AG04450 (cell line): ENCODE measurements at places on chromosomes 2 and 18.

DNA sequence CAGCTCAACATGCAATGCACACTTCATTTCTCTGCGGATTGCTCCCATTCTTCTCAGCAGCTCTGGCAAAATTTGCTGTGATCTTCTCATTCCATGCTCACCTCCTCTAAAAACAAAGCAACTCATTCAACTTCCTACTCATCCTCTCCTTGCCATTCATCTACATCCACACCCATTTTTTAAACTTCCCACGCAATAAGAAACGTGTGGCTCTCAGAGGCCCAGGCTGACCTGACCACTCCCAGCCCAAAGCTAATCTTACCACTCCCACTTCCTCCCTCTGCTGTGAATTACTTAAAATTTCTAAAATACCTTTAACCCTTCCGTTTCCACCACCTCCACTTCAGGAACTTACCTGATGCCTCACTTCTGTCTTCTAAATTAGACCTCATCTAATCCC is 15.2 kb downstream of the ABCB11 start:
- no peak for DNase-seq

DNA sequence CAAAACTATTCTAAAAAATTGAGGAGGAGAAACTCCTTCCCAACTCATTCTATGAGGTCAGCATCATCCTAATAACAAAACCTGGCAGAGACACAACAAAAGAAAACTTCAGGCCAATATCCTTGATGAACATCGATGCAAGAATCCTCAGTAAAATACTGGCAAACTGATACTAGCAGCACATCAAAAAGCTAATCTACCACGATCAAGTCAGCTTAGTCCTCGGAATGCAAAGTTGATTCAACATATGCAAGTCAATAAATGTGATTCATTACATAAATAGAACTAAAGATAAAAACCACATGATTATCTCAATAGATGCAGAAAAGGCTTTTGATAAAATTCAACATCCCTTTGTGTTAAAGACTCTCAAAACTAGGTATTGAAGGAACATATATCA is 63.1 kb downstream of the EHBP1 start:
- DNase-seq = no peak

- DNase-seq = no peak
Observed at GRCh38 chr2:111116843-111117597, 3.7 kb upstream of the BCL2L11 start.

- peak; percentile 27 for DNase-seq
Observed at GRCh38 chr2:172285010-172285621, 142.3 kb upstream of the ITGA6 start.

GRCh38 chr18:27715751-27716150 is 461.2 kb downstream of the CDH2 start:
- DNase-seq = no peak

GRCh38 chr2:177998006-177998405 is 74.6 kb downstream of the PDE11A start:
- DNase-seq = peak; percentile 50

GRCh38 chr2:32357318-32358110 is 691 bp downstream of the BIRC6 start:
- no peak for DNase-seq

DNA sequence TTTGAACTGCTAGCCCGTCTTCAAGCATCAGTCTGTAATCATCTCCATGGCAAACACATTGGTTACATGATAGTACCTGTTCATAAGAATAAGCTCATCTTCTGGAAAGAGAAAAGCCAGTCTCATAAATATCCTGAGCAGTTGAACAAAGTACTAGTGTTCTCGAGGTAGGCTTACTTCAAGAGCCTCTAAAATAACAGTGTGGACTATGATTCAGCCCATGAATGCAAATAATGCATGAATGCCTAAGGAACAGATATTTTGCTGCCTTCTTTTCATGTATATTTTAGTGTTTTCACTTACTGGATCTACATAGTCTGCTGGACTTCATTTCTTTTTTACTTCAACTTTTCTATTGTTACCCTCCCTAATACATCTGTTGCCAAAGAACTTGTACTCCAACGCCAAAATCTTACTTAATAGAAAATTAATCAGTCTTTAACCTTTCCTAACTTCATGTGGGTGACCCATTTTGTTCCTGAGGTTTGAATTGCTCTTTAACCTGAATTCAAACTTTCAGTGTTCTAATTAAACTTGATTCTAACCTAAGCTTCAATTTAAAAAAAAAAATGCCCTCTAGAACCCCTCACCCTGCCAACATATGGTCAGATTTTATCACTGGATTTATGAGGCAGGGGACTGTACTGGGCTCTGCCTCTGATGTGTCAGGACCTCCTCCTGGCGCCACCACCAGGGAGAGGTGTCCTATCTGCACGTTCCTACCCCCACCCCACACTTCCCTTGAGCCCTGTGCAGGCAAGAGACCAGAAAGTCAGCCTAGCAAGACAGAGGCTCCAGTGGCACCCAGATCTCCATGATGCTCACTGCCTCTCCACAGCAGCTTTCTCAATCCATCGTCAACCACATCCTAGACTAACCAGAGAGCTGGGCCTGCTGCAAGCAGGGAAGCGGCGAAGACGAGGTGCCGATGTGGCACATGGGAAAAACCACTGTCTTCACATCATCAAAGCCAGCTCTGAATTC is 264.7 kb upstream of the ID2 start:
- peak; percentile 13 for DNase-seq

- DNase-seq = no peak
Observed at GRCh38 chr2:127024769-127025358, 82.1 kb downstream of the BIN1 start.

- DNase-seq = no peak
Observed at GRCh38 chr2:239062743-239063142, 214.9 kb downstream of the TWIST2 start.

DNA sequence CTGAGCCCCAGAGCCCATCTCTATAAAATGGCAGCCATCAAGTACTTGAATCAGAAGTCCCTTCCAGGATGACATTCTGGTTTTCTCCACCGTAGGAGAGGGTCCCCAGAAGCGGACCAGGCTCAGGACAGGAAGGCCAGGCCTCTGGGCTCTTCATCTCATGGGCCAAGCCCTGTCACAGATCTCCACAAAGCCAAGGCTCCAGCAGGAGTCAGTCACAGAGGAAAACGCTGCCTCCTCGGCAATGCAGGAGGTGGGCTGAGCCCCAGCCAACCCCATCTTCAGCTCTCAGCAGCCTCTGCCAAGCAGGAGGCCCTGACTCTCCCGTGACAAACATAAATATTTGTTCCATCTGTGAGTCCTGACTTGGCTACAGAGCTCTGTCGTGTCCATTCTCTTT is 39.4 kb upstream of the GPAT2 start:
- no peak for DNase-seq

GRCh38 chr2:133431289-133431688 is 137.0 kb downstream of the NCKAP5 start:
- DNase-seq = no peak

DNA sequence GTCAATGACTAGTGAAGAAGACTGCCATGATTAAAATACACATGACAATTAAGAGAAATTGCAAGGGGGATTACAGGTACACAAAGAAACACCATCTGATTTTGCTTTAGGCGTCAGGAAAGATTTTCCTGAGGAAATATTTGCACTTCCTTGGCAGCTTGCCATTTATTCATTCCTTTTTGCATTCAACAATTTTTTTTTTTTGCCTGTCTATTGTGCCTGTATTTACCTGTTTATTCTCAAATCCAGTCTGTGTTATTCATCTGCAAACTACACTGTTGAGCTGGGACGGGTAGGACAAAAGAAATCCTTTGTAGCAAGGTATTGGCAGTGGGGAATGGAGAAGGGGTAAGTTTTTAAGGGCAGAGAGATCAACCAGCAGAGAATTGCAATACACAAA is 31.8 kb downstream of the SMAD2 start:
- no peak for DNase-seq

GRCh38 chr18:62131301-62131909 is 55.5 kb downstream of the PIGN start:
- DNase-seq = no peak

DNA sequence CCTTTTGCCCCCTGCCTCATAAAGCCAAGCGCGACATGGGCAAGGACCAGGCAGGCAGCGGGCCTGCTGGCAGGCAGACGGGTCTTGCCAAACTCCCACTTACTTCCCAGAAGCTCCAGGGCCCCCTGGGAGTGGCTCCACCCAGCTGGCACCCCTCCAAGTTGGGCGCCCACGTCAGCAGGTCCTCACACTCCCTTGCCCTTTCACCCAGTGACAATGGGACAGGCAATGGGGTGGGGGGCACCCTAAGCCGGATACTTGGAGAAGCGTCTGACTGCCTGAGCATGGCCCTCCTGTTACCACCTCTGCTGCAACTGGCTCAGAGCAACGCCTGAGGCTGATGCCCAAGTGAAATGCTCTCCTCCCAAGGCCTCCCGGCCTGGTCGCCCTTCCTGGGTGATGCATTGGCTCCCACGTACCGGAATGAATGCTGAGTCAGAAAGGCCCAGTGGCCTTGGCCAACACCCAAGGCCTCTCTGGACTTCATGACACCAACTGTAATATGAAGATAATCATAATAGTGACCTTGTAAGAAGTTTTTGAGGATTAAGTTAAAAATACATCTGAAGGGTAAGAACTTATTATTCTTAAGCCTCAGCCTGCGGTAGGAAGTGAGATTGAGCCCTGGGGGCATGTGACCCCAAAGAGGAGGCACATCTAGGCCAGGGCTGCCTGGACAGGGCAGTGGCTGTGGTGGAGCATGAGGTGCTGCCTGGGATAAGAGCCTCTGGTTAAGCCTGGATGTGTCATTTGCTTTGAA is 31.6 kb downstream of the KCNK3 start:
- no peak for DNase-seq

- DNase-seq = peak; percentile 41
Observed at GRCh38 chr2:52222128-52222527, 1190.2 kb upstream of the NRXN1 start.

DNA sequence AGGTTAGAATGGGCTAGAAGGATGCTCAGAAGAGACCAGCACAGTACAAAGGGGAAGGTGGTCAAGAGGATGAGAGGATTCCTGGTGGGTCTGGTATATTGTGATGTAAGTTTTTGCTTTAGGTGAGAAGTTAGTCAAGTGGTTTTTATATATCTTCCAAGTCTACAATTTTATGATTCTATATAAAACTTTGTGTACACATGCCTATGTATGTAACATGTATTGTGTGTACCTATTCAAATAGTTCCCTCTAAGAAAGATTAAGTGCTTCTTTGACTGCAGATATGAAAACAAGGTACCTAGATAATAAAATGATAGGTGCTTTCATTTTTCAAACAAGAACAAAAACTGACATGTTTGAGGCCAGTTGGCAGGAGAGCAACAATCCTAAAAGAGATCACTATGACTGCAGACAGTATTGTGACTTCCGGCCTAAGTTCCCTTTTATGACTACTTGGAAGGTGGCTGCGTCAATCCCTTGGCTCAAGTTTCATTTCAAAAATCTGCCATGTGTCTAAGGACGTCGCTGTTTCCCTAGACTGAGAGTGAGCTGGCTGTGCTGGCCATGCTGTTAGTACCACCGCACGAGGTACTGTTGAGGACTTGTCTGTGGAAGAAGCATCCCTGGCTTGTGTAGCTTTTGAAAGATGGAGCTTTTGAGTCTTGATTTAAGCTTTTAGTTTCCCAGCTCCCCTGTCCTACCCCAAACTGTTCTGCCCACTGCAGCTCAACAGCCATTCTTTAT is 123.1 kb downstream of the PRPF40A start:
- DNase-seq = no peak

DNA sequence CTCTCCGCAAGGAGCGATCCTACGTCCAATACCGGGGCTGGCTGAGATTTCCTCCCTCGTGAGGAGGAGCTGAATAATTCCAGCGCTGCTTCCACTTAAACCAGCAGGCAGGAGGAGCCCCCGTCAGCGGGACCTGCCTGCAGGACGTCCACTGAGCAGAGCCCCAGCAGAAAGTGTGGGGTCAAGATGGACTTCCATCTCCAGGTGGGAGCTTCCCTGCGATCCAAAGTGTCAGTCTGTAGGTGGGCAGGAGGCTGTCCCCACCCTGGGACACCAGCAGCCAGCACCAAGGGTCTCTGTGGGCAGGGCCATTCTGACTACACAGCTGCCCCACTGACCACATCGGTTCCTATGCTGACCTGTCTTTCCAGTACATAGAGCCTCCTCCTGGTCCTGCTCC is 462 bp upstream of the OTOS start:
- DNase-seq = no peak

DNA sequence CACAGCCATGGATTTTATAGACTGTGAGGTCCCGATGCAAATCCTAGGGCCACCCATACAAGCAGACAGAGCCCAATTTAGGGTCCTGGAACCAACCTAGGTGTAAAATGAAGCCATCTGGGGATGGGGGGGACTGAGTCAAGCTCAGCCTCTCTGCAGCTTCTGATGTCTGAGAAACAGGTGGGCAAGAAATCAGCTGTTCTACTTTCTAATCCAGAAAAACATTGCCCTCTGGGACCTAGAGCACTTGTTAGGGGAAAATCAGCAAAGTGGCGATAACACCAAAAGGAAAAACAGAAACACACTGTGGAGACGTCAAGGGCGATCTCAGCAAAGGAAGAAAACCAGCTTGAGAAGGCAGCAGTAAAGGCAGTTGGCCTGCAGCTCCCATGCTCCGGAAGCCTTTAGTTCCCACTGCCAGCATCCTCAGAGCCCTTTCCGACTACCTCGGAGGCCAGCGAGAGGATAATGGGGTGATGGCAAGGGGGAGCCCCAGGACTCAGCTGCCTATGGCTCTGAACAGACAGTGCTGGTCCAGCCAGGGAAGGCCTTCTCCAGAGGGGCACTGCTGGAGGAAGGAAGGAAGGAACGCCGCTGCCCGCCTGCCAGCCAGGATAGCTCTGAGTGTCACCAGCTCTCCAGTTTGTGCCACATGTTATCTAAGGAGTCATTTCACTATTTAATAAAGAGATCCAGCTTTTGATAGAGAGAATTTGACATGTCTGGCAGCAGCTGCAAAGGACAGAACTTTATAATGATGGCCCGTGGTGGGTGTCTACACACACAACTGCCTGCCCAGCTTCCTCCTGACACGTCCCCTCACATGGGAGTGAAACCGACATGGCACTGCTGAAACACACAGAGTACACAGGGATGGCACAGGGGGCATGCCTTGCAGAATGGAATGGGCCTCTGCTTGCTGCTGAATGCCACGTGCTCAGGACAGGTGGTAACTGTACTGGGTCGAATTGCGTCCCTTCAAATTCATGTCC is 37.7 kb downstream of the HS1BP3 start:
- DNase-seq = no peak
